ENCODE measurements at places on chromosomes 7 and 10.

GRCh38 chr7:131087756-131088658, 239.7 kb upstream of the MKLN1 start:
- no peak for DNase-seq

DNA sequence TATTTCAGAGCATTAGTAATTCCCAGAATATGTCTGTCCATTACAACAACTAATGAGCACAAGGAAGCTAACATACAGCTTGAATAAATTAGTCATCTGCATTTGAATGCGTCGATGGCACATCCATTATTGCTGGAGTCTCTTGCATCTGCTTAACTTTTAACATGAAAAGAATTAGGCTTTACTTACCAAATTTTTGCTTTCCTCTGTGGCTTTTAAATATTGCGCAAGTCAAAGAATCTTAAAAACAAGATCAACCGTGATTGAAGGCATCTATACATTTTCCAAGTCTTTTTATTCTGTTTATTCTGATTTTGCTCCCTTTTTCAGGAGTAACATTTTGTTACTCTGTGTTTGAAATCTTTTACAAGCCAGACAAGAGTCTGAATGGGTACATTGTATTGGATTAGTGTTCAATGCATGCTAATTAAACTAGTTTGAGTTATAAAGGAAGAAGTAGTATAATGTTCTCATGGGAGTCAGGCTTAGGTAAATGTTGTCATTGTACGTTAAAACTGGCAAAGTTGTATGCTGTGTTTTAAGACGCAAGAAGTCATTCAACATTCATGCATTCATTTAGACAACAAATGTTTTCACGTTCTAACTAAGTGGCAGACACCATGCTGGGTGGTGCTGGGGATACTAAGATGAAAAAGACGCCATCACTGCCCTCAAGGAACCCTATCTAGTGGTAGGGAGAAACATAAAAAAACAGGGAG, 4.0 kb upstream of the CACNB2 start:
- no peak for DNase-seq

- no peak for DNase-seq
These were observed 66.6 kb downstream of the CALML3 start for GRCh38 chr10:5591336-5591824.

- DNase-seq = no peak
These were observed 27.4 kb downstream of the GTF2I start for GRCh38 chr7:74684921-74685320.

DNA sequence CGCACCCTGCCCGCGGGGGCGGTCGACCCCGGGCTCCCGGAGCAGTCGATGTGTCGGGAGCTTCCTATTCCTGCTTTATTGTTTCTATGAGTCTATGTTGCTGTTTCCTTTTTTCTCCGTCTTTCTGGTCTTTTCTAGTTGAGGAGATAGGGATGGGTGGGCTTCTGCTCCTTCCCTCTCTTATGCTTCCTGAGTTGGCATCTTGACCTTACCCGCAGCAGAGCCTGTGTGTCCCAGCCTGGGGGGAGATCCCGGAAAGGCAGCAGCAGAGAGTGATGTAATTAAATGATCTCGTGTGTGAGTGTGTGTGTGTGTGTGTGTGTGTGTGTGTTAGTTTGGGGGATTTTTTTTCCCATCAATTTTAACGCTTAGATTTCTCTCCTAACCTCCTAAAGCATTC, 486 bp upstream of the SORCS1 start:
- no peak for DNase-seq

DNA sequence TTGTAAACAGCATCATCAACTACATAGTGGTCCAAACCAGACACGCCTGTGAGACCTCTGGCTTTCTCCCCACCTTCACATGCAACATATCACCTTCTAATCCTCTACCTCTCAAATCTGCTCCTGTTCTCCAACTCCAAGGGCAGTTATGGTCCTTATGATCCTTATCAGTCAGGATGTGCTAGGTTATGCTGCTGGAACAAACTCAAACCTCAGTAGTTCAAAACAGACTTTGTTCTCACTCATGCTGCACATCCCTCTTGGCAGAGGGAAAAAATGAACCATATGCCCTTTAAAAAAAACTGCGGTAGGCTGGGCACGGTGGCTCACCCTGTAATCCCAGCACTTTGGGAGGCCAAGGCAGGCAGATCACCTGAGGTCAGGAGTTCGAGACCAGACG, 76.1 kb downstream of the RNF216 start:
- DNase-seq = no peak

Data from NCI-H1694 treated with DMSO at 0.1 percent for 48 hours (cell line).